Vagina (tissue), 2 donors: ENCODE measurements at places on chromosomes 12 and 14.

DNA sequence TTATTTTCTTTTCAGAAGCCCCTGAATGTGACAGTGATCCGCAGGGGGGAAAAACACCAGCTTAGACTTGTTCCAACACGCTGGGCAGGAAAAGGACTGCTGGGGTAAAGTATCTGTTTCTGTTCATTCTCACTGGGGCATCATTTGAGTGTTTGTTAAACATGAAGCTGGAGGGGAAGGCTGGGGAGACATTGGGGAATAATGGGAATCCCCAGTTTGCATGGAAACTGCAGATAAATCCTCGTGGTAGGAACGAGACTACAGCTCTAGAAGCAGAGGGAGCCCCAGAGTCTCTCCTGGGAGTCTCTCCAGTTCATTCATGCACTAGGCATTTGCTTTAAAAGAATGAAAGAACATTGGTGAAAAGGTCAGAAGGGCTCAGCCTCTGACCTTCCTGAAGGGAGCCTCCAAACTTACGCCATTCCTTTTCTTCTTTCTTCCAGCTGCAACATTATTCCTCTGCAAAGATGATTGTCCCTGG, 2.5 kb upstream of the CFAP251 start:
- DNase-seq: no peak

DNA sequence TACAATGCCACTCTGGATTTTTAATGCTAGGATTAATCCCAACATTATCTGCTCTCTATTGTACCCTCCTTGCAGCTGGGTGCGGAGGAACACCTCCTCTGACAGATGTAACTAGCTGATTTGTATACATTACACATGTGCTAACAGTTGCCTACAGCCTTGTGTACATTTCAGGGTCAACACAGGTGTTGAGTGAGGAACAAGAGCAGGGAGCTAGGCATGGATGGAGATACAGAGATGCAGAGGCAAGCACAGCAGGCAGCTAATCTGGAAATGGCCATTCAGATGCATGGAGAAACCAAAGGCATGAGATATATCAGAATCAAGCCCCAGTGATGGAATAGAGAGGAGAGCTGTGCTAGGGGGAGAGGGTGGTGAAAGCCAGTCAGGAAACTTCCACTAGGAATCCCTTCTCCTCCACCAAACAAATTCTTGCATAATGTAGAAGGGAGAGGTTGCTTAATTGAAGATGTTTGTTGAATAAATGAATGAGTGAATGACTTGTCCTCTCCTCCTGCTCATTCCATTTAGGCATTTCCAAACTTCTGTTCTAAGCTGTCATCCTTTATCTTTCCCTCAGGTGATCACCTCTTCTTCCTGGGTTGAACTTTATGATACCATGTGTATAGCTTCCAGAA, 313.2 kb downstream of the ATP23 start:
- no peak for DNase-seq

DNA sequence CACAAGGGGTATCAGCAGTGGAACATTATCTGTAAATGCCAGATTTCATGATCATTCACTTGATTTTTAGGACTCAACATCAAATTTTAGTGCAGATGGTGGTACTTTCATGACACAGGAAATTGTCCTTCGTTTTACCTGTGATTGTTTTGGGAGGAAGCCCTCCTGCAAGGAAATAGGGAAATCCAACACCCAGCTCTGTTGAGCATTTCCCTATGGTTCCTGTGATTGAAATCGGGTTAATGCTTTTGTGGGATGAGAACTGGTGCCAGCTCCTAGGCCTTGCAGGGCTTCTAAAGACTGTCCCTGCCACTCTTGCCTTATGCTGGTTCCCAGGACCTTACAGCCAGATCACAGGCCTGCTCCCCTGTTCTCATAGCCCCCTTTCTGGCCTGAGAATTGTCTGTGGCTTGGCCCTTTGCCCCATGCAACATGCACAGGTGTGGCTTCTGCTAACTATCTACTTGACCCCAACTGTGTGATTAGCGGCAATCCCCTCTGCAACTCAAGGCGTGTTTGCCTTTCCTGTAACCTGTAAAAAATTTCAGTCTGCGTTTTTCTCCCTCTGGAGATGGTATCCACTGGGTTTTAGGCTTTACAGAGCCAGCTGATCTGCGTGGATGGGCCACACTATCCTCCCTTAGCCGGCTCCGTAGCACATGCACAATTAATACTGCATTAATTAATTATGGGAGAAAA, 112.5 kb downstream of the ETV6 start:
- DNase-seq: no peak

DNA sequence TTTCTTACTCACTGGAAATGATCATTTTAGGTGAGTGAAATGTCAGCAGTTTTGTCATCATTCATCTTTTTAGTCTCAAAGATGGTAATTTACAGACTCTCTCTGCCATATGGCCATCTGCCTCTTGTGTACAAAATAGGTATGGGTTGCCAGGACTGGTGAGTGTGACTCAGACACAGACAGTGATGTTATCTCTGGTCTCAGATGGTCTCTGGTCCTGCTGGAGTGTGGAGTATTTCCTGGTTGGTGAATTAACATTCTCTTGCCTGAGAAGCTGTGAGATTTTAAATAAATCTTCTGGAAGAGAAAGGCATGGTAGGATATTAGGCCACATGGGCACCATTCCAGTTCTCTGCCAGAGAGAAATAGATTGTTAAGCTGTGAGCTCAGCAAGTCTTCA, 207.0 kb downstream of the ATP23 start:
- no peak for DNase-seq

- DNase-seq: no peak
Observed at GRCh38 chr12:39010406-39010805, 105.0 kb upstream of the CPNE8 start.

DNA sequence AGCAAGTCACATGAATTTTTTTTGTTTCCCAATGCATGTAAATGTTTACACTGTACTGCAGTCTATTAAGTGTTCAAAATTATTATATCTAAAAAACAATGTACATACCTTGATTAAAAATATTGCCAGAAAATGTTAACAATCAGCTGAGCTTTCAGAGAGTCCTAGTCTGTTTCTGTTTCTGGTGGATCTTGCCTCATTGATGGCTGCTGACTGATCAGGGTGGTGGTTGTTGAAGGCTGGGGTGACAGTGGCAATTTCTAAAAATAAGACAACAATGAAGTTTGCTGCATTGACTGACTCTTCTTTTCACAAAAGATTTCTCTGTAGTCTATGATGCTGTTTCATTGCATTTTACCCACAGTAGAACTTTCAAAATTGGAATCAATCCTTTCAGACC, 16.6 kb upstream of the KLRD1 start:
- DNase-seq: no peak

DNA sequence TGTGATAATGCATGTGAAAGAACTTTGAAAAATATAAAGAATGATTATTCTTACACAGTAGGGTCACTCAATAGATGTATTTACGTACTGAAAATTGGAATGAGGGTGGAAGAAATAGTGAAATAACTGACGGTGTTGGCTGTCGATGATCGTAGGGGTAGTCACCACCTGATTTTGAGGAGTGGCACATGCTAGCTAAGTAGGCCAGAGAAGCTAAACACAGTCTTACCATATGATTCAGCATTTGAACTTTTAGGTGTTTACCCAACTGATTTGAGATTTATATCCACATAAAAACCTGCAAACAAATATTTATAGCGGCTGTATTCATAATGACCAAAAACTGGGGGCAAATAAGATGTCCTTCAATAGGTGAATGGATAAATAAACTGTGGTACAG, 47.6 kb upstream of the HIF1A start:
- no peak for DNase-seq
